ENCODE measurements at places on chromosomes 6 and 20.

DNA sequence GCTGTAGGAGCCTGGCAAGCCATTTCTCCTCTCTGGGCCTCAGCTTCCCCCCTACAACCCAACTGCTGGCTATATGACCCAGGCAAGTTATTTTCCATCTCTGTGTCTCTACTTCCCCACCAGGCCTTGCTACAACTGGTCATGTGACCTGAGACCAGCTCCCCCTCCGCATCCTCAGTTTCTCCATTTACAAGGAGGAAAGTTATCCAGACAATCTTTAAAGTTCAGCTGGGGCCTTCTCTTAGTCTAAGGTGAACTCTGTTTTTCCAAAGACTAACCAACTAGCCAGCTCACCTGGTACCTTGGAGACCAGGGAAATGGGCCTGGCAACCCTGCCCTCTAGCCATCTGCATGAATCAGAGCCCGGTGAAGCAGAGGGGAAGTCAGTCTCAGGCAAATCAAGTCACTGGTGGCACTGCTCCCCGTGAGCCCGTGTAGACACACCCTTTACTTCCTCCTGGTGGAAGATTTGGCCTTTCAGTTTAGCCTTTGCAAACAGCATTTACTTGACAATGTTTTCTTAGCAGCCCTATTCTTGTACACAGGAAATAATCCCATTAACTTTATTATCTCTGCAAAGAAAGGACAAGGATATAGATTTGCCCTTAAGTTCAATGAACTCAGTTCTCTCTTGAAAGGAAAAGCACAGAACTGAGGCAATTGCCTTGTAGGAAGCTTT lies 157.7 kb downstream of the VEGFA start:
- peak; percentile 56 for DNase-seq

- no peak for DNase-seq
These were observed 32.3 kb upstream of the XRN2 start for GRCh38 chr20:21270806-21271205.

DNA sequence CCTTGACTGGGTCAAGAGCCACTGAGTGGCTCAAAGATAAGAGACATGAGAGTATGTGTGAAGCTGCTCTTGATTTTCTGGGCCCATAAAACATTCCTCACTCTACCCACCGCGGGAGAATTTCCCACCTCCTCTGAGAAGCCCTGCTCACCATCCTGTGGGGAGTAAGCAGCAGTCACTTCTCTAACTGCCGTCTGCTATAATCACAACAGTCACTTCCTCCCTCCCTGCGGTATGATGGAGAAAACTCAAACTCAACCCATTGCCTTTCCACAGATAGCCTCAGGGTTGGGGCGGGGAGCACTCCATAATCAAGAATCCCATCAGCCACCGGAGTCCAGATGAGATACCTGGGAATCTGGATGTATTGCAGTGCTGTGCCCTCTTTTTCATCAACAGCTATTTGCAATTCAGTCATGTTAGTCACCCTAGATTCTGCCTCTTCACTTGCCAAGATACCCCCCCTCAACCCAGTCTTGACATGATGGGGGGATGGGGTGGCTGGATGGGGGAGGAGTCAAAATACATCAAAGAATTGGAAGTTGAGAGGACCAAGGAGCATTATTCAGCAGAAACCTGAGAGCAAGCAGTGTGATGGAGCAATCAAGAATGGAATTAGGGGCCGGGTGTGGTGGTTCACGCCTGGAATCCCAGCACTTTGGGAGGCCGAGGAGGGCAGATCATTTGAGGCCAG lies 5.1 kb downstream of the MOCS1 start:
- no peak for DNase-seq

- peak; percentile 44 for DNase-seq
These were observed 464.8 kb downstream of the CBLN4 start for GRCh38 chr20:55540486-55540885.

- DNase-seq: no peak
These were observed 108.2 kb downstream of the CDH4 start for GRCh38 chr20:61360296-61360695.

DNA sequence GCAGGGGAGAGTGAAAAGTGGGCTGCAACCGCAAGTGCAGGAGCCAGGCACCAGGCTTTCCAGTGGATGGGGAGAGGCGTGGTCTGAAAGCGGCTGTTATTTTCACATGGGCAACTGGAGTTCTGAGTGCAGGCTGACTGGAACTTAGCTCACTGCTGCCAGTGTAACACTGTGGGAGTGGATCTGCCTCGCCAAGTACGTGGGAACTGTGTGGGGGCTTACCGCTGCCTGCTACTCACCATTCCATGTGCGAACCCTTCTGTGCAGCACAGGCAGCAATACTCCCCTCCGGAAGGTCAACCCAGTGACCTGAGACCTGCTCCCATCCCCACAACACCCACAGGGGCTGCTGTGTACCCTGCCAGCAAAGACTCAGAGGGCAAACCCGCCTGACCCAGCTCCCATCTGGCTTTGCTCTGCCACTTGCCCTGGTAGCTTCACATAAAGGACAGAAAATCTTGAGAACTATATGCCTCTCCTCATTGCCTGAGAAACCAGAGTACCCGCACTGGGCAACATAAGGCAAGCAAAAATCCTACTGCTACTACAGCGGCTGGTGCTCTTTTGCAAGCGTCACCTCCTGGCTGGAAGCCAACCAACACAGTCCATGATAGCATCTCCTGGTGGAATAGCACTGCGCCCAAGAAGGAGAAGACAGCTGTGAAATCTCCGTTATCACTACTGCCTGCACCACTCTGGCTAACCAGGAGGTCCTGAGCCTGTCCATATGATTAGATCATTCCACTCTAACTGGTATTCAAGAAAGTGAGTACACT lies 54.4 kb upstream of the SIRPG start:
- no peak for DNase-seq
